WTC11 (cell line): ENCODE measurements at places on chromosomes 7 and 10. TPM values are rescaled to one million over a fixed set of nuclear protein-coding genes. Genes with fewer than 3 reads are reported as not detected.

GRCh38 chr7:47763063-47763974 lies 181.4 kb upstream of the TNS3 start:
- no peak for DNase-seq

DNA sequence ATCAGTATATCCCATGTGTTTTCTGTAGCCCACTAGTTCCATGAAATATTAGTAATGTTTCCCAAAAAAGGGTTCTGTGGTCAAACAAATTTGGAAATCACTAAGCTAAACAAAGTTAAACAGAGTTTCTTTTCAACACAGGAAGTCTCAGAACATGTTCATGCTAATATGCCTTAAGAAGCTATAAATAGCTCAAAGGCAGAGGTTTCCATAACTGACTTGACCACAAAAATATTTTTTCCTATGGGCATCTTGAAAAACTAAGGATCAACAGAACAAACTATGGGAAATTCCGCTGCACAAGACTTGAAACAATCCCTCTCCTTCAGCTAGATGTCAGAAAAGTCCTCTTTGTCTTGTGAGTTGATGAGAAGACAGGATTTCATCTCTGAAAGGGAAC lies 59.7 kb downstream of the SEM1 start:
- DNase-seq: no peak

DNA sequence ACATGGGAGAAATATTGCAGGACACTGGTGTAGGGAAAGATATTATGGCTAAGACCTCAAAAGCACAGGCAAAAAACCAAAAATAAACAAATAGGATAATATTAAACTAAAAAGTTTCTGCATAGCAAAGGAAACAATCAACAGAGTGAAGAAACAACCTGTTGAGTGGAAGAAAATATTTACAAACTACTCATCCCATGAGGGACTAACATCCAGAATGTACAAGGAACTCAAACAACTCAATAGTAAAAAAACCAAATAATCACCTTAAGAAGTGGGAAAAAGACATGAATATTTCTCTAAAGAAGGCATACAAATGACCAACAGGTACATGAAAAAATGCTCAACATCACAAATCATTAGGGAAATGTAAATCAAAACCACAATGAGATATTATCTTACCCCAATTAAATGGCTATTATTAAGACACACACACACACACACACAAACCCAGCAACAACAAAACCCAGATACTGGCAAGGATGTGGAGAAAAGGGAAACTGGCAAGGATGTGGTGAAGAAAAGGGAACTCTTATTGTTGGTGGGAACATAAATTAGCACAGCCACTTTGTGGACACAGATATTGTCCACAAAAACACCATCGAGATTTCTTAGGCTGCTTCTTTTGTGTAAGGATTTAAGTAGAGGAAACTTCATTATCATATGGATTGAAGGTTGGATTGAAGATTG lies 9.8 kb upstream of the RAB18 start:
- DNase-seq: no peak

- no peak for DNase-seq
Observed at GRCh38 chr10:125720002-125720382, 483 bp downstream of the EDRF1 start.

DNA sequence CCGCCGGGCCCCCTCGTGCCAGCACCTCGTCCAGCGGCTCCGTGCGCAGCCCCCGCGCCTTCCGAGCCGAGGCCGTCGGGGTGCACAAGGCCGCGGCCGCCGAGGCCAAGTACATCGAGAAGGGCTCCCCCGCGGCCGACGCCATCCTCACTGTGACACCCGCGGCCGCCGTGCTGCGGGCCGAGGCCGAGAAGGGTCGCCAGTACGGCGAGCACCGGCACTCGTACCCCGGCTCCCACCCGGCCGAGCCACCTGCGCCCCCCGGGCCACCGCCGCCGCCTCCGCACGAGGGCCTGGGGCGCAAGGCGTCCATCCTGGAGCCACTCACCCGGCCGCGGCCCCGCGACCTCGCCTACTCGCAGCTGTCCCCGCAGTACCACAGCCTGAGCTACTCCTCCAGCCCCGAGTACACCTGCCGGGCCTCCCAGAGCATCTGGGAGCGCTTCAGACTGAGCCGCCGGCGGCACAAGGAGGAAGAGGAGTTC lies 76.5 kb downstream of the ELFN1 start:
- no peak for DNase-seq

- DNase-seq: no peak
Observed at GRCh38 chr10:90138844-90139243, 437.5 kb downstream of the KIF20B start.

GRCh38 chr10:18886102-18886501 lies 162.5 kb upstream of the MALRD1 start:
- DNase-seq: no peak

GRCh38 chr7:68691261-68692216 lies 906.7 kb upstream of the AUTS2 start:
- no peak for DNase-seq

- no peak for DNase-seq
Observed at GRCh38 chr10:69906425-69906824, 104.7 kb downstream of the COL13A1 start.

DNA sequence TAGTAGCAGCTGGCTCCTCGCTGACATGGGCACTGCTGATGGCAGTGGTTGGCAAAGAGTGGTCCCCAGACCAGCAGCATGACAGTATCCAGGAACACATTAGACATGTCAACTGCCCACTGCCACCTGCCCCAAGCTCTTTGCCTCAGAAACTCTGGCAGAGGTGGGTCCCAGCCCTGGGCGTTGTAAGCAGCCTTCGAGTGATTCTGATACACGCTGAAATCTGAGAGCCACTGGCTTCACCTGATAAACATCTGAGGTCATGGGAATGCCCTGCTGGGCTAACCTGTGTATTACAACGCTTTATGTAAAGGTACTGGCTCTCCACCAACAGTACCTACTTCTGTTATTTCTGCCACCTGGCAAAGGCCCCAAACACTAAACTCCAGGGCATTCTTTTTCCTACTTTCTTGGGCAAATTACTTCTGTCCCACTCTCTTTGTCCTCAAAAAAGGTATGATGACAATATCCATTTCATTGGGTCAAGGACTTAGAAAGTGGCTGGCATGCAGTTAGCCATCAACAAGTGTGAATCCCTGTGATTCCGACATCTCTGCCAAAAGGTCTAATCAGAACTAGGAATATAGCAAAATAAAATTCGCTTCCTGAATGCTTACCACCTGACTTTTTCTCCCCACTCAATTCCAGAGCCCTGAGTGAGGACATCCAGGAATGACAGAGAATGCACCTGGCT lies 9.2 kb downstream of the SGMS1 start:
- DNase-seq: peak; percentile 53

DNA sequence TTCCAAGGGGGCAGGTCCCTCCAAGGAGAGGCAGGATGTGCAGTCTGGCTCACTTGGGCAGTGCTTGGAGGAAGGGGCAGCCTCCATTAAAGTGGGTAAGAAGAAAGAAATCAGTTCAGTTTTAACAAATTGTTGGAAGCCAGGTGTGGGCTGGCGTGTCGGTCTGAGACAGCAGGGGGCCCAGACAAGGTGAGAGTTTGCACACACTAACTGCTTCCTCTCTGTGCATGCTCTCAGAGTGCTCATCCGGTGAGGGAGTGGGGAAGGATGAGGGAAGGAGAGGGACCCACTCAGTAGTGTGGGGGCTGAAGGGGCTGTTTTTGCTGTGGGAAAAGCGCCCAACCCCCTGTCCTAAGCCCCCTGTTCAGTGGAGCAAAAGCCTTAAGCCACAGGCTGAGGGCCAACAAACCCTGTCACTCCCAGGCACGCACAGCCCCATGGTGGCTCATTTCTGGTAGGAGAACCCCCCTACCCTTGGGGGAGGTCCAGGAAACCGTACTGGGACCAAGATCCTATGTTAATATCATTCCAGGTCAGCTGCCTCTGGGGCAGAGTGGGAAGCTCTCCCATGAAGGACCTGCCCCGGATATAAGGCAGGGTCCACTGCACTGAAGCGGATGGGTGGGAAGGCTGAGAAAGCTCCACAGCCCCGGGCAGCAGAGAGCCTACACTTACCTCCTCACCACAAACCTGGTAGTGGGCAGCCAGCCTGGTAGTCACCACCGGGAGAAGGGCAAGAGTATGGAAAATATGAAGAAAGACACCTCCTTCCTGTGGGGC lies 5.1 kb upstream of the PCBD1 start:
- no peak for DNase-seq

DNA sequence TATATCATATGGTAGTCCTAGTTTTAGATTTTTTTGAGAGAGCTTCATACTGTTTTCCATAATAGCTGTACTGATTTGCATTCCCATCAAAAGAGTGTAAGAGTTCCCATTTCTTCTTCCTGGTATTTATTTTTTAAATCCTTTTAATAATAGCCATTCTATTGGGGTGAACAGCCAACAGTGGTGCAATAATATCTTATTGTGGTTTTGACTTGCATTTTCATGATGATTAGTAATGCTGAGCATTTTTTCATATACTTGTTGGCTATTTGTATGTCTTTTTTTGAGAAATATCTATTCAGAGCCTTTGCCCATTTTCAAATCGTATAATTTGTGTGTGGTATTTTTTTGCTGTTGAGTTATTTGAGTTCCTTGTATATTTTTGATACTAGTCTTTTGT lies 167.4 kb downstream of the FZD1 start:
- no peak for DNase-seq

GRCh38 chr10:85446827-85447226 lies 919.8 kb downstream of the GRID1 start:
- no peak for DNase-seq

GRCh38 chr10:98901441-98902110 lies 334.1 kb downstream of the HPSE2 start:
- no peak for DNase-seq

DNA sequence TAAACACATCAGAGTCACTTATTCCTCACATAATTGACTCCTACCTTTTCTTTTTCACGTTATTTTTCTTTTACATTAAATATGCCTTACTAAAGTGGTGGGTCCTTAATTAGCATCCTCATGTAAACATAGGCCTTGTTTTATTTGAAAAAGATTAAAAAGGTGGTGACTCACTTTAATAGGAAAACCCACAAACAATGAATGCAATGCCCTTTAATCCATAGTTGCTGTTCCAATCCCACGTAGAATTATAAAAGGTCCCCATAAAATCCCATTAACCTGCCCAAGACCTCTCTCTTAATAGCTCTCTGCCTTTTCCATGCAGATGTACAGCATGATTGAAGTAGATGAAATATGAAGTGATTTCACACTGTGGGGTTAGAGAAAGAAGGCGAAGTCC lies 32.2 kb downstream of the SLC16A12 start:
- DNase-seq: no peak

DNA sequence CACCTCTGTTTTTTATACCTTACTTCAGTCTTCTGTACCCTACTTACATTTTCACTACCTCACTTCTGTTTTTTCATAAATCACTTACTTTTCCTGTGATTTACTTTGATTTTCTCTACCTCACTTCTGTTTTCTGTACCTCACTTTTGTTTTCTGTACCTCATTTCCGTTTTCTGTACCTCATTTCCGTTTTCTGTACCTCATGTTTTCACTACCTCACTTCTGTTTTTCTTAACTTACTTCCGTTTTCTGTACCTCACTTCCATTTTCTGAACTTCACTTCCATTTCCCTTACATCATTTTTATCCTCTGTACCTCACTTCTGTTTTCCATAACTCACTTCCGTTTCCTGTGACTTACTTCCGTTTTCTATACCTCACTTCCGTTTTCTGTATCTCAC lies 492.0 kb upstream of the AKR1E2 start:
- no peak for DNase-seq

GRCh38 chr10:84158550-84158949 lies 15.1 kb upstream of the GPR15LG start:
- DNase-seq: no peak

DNA sequence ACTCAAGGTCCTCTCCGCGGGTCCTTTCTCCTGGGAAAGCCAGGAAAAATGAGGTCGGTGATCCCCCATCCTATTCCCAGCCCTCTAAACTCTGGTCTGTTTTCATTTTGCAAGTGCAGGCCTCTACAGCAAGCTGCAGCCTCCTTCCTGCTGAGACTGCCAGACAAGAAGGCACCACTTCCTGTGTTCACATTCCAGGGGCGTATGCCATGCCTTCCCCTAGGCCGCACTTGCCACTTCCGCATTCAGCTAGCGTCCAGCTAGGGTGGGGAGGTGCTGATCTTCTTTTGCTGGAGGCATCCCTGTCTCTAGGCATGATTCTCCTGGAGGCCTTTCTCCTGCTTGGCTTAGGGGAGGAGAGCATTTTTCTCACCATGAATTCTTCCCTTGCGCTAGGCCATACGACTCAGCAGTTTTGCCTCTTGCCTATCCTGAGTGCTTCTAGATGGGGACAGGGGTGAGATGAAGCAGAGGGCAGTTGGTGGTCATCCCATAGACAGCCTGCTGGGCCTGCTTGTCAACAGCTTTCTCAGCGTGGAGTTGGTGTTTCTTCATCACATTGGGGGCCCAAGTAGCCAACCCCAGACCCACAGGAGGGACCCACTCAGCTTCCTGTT lies 328.9 kb downstream of the RPS24 start:
- no peak for DNase-seq

DNA sequence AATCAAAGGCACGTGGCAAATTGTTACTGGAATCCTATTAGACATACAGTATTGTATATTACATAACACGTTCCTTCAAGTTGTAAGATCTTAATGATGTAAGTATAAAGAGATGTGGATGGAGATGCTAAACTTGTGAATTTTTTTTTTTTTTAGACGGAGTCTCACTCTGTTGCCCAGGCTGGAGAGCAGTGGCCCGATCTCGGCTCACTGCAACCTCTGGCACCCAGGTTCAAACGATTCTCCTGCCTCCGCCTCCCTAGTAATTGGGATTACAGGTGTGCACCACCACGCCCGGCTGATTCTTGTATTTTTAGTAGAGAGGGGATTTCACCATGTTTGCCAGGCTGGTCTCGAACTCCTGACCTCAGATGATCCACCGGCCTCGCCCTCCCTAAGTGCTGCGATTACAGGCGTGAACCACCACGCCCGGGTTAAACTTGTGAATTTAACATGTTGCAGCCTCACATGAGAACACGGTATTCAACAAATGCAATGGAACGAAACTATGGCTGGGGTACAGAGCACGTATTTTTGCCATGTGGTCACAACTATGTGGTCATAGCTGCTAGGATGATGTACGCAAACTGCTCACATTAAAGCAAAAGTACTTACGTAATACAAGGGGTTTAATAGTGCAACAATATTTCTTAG lies 818 bp upstream of the SUPV3L1 start:
- no peak for DNase-seq

The EN2 gene
- not detected in 3 replicates for total RNA-seq

The AFAP1L2 gene
- 3.6 to 5.0 TPM (median 4.5 TPM) in 3 replicates for total RNA-seq

The TNS3 gene
- 28.3 to 37.7 TPM (median 29.6 TPM) in 3 replicates for total RNA-seq

The LIMK1 gene
- total RNA-seq: 85.4 to 92.1 TPM (median 90.6 TPM) in 3 replicates

The TLX1 gene
- 2.1 to 4.6 TPM (median 2.3 TPM) in 3 replicates for total RNA-seq

The PRR15 gene
- 17.6 to 22.7 TPM (median 21.2 TPM) in 3 replicates for total RNA-seq

The ANK3 gene
- 69.0 to 69.6 TPM (median 69.3 TPM) in 3 replicates for total RNA-seq

The NUDCD3 gene
- total RNA-seq: 71.8 to 83.9 TPM (median 82.7 TPM) in 3 replicates

The WDFY4 gene
- total RNA-seq: 0.13 to 0.25 TPM (median 0.21 TPM) in 3 replicates

The LRMDA gene
- total RNA-seq: 0.48 to 0.92 TPM (median 0.78 TPM) in 3 replicates

The ATG9B gene
- 2.4 to 3.8 TPM (median 2.4 TPM) in 3 replicates for total RNA-seq
